ENCODE measurements at places on chromosomes 6 and 20.

GRCh38 chr20:5843054-5843592 lies 92.9 kb downstream of the SHLD1 start:
- no peak for DNase-seq

DNA sequence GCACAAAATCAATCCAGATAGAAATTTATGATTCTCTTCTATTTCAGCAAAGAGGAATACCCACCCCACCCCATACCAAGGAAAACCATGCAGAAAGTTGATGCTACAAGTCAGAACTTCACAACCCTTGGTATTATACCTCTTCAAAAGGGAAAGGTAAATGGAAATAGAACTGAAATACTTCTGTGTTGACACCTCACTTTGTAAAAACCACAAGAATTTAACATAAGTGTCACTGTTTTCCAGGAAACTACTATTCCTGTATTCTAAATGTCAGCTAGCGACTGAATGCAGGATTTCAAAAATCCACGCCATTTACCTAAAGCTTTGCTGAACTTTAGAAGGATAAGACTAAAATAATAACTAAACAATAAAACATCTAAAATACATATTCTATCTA lies 3.6 kb downstream of the CPNE1 start:
- peak; percentile 9 for DNase-seq

- peak; percentile 54 for DNase-seq
Measured at GRCh38 chr6:154868143-154868594, 126.9 kb upstream of the TIAM2 start.

GRCh38 chr20:44979090-44979621 lies 12.8 kb downstream of the STK4 start:
- DNase-seq = no peak

DNA sequence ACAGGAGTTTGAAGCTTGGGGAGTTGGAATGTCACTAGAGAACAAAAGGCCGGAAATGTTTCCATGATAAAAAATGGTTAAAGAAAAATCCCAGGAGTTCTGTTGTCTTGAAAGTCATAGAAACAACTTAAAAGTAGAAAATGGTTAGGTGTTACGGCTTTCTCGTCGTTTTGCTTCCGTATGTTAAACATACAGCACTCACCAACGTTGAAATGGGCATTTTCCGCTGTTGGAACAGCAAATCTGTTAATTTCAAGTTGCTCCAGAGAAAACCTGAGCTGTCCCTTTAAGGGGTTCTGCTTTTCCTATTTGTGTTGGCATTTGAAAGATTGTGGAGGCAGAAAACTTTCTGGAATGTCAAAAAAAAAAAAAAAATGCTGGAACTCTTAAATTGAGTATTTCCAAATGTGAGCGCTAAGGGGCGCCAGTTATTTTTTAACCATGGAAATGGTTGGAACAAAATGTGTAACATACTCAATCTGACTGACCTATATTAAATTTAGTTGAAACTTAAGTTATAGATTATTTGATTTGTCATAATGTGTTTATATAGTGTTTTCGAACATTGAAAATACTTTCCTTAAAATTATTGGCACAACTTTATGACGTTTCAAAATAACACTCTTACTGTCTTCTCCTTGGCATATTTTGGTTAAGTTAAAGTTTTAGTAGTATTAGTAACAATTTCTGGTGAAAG lies 2.2 kb downstream of the QKI start:
- peak; percentile 85 for DNase-seq

GRCh38 chr6:108652375-108652774 lies 91.7 kb downstream of the FOXO3 start:
- no peak for DNase-seq

GRCh38 chr6:98487612-98488011 lies 346.8 kb upstream of the POU3F2 start:
- no peak for DNase-seq

DNA sequence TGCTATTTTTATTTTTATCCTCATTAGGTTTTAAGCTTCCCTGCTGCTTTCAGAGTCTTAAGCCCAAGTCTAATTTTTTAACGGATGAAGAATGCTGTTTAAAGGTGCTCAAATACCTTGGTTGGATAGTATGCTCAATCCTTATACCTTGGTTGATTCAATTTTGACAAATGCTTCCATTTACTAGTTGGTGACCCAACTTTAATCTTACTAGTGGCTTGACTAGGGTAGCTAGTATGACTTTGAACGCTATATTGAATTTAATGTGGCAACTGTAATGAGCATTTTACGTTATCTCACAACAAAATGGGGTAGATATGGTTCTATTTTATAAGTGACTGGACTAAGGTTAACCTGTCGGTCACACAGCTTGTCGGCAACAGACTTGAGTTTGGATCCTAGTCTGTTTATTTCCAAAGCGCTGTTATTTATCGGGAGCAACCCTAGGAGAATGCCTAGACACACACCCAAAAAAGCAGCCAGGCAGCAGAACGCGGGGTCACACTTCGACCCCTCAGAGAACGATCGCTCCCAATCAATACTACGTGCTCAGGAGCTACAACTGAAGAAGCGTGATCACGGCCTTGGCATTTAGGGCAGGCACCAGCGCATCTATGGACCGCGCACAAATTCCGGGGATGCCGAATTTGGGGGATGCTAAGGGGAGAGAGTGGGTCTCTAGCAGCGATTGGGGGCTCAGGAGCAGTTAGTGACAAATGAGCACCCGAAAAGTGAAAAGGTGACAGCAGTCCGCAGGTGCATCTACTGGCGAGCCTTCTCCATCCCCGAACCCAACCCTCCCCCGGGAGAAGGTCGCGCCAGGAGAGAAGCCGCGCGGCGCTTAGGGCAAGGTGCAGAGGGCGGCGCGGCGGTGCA lies 586 bp upstream of the ALDH5A1 start:
- no peak for DNase-seq

DNA sequence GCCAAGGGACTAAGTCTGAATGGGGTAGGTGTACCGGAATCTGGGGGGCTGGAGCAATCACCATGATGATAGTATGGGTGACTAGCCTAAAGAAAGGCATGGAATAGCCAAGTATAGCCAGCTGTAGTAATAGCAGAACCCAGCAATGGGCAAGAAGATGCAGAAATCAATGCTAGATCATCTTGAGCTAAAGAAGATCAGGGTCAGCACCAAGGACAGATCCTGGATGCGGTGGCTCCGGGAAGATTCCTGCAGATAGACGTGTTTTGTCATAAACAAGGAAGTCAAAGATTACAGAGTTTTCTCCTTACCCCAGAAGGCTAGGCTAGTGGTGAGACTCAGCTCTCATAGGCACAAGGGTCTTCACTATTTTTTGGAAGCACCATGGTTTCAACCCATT lies 561.6 kb upstream of the CHD6 start:
- peak; percentile 7 for DNase-seq

GRCh38 chr6:137782166-137783039 lies 84.7 kb upstream of the TNFAIP3 start:
- no peak for DNase-seq

DNA sequence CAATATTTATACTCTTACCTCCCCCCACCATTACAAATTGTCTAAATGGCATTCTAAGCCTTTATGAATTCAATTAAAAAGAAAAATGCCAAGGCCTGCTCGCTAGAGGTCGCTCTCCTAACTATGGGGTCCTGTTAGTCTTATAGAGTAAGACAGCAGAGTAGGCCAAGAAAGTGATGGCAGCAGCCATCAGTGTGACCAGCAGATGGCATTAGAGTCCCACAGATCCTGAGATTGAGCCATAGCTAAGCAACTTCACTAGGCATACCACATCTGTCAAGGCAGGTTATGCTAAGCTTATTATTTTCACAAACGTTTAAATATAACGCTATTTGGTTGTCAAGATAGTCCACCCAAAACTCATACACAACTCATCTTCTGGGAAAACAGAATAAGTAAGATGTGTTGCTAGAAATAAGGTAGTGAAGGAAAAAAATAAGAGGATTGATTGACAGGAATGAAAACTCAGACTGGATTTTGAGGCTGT lies 57.6 kb upstream of the SCAF8 start:
- peak; percentile 97 for DNase-seq

GRCh38 chr6:17469006-17469832 lies 75.8 kb downstream of the CAP2 start:
- DNase-seq = no peak

GRCh38 chr6:36113703-36114102 lies 16.6 kb upstream of the MAPK13 start:
- DNase-seq = peak; percentile 41

DNA sequence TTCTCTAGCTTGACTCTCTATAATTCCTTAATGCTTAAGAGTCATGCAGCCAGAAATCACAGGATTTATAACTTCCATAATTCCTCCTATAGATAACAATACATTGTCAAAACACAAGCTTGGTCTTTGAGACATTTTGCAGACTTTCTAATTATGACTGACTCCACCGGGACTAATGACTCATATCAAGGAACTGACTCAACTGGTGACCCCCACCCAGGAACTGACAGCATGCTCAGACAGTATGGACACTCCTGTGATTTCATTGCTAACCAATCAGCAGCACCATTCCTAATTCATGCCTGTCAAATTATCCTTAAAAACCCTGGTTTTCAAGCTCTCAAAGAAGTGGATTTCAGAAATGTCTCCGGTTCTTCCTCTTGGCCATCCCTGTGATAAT lies 670.5 kb upstream of the IMPG1 start:
- DNase-seq = no peak

DNA sequence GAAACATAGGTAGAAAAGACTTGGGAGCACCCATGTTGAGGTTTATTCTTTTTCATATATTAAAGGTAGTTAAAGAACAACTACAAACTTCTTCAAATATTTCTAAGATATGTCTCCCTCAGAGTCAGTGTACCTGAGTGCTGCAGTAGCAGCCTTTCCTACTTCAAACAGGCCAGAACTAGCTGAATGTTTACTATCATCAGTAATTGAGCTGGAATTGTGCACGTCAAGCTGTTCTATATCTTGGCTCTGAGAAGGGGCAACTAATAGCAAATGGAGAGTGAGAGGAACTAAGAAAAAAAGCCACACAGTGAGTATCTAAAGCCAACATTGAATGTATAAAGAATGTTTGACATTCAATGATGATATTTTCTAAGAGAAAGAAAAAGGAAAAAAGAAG lies 21.7 kb downstream of the MTCL3 start:
- no peak for DNase-seq

GRCh38 chr6:146881228-146882181 lies 282.7 kb downstream of the ADGB start:
- DNase-seq = no peak

GRCh38 chr6:133129556-133129955 lies 111.6 kb upstream of the EYA4 start:
- no peak for DNase-seq

DNA sequence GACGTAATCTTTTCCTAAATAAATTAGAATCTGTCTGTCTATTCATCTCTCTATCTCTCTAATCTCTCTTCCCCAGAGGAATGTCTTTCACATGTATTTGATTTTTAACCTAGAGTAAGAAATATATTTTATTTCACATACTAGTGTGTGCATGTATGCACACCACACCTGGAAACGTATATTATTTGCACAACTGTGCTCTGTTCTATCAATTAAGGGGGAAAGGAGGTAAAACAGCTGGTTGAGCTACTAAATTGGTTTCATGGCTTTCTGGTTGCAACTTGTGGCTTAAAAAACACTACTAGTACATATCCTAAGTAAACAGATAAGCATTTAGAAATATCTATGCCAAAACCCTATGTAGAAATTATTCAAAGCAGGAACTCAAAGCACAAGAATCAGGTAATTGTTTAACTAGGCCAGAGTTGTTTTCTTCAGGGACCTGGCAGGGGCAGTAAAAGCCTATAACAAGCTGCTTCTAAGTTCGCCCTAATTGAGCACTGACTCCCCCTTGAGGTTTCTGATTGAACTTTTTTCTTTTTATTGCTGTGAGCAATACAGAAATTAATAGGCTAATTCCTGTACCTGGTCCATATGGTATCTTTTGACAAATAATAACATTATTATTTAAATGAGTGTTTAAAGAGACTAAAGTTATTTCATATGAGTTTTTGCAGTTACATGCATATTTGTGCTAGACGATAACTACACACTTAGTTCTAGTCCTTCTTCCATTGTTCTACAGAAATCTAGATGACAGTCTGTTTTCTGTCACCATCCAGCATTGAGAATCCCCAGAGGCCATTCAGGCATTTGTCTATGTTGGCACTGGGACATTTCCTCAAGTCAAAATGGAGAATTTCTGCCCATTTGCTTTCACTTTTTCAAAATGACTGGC lies 88.6 kb downstream of the MCHR2 start:
- DNase-seq = peak; percentile 65

- DNase-seq = no peak
Measured at GRCh38 chr20:31803552-31804291, 15.4 kb upstream of the MYLK2 start.

DNA sequence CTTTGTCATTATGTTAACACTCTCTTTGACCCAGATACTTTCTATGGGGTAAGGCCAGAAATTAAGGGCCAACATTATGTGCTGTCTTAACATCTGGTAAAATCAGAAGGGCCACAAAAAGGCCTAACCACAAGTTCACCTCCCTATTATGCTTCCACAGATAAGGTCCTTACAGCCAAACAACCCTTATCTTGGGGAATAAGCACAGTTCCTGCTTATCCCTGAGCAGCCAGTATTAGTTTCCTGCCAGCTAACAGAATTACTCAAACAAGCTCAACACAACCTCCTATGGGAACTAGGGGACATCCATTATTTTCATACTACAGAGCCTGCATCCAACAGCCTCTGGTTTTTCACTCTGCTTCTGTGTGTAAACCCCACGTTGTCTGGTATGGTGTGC lies 724.8 kb downstream of the HACE1 start:
- no peak for DNase-seq

GRCh38 chr6:53983301-53983700 lies 127.9 kb upstream of the MLIP start:
- no peak for DNase-seq

- no peak for DNase-seq
Measured at GRCh38 chr20:49043000-49043399, 3.1 kb upstream of the CSE1L start.

GRCh38 chr6:170203212-170203611 lies 87.7 kb downstream of the DLL1 start:
- DNase-seq = no peak

- DNase-seq = no peak
Measured at GRCh38 chr6:106763361-106763760, 134.0 kb downstream of the QRSL1 start.

- DNase-seq = no peak
Measured at GRCh38 chr20:15905661-15906060, 667.6 kb downstream of the KIF16B start.

- no peak for DNase-seq
Measured at GRCh38 chr6:106186172-106186571, 100.0 kb downstream of the PRDM1 start.

DNA sequence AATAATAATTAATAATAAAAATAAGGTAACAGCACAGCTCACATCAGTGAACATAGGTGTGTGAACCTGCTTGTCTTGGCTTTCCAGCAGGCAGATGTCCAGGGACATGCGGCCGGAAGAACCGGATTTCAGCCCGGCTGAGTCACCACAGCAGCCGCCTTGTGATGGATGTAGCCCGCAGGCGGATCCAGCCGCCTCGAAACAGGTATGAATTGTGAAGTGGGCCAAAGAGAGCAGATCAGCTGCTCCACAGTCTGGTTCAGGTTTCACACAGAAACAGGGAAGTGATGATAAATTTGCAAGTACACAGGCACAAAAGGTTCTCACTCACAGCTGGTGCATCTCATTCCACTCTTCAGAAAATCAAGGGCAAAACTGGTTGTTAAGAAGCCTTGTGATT lies 55.1 kb downstream of the ID4 start:
- no peak for DNase-seq

All from foreskin fibroblast (primary cell).